ENCODE measurements at places on chromosomes 5 and 9.

GRCh38 chr5:115888027-115888426 lies 46.3 kb downstream of the AP3S1 start:
- no peak for DNase-seq

- no peak for DNase-seq
Observed at GRCh38 chr9:128056086-128056485, 11.0 kb downstream of the NAIF1 start.

GRCh38 chr5:136886608-136887007 lies 521.3 kb upstream of the TRPC7 start:
- DNase-seq: no peak

GRCh38 chr9:69657269-69657668 lies 14.9 kb downstream of the APBA1 start:
- no peak for DNase-seq

GRCh38 chr5:18329328-18329727 lies 695.1 kb downstream of the TAF11L14 start:
- DNase-seq: no peak

GRCh38 chr5:97923496-97923895 lies 740.4 kb upstream of the RIOK2 start:
- DNase-seq: no peak

GRCh38 chr9:23278561-23278960 lies 547.5 kb downstream of the ELAVL2 start:
- no peak for DNase-seq

- DNase-seq: no peak
Observed at GRCh38 chr5:171537070-171537849, 117.8 kb downstream of the FGF18 start.

- DNase-seq: no peak
Observed at GRCh38 chr9:105921057-105921726, 226.9 kb downstream of the TMEM38B start.

GRCh38 chr5:108143581-108143980 lies 238.3 kb downstream of the FBXL17 start:
- no peak for DNase-seq

DNA sequence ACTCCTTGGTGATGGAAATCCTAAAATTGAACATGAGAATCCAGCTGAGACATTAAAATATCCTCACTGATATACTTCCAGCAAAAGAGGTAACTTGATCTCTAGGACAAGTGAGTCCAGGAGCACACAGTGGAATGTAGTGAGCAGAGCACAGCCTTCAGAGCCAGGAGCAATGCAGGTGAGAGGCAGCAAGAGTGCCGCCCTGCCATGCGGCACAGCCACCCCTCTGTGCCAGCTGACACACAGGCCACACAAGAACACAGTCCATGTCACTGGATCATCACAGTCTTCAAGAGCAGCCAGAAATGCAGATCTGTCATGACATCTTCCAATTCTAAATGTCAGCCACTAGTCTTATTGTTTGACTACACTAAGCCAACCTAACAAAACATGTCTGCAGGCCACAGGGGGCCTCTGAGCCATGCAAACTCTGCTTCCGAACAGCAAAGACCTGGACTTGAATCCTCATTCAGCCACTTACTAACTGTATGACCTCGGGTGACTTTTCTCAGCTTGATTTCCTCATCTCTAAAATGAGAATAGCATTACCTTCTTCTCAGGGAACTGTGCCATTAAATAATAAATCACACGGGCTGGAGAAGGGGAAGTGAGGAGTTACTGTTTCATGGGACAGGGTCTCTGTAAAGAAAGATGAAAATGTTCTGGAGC lies 47.0 kb downstream of the CCDC125 start:
- no peak for DNase-seq

DNA sequence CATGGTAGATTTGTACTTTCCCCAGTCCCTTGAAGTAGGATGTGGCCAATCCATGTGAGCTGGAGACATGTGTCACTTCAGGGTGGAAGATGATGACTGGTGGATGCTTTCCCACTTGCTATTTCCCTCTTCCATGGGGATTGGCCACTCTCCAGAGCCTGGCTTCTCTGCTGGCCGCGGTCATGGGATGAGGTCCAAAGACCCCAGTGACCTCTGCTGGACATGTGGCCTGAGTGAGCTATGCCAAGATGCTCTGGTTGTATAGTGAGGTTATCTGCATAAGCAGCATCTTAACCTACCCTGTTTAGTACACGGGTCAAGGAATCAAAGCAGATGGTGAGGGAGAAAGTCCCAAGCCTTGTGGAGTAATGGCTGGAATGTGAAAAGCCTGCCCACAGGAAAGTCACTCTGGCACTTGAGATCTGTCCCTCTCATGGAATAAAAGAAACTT lies 47.1 kb downstream of the SH3PXD2B start:
- DNase-seq: no peak

GRCh38 chr5:112878760-112879159 lies 17.7 kb downstream of the SRP19 start:
- peak; percentile 43 for DNase-seq

DNA sequence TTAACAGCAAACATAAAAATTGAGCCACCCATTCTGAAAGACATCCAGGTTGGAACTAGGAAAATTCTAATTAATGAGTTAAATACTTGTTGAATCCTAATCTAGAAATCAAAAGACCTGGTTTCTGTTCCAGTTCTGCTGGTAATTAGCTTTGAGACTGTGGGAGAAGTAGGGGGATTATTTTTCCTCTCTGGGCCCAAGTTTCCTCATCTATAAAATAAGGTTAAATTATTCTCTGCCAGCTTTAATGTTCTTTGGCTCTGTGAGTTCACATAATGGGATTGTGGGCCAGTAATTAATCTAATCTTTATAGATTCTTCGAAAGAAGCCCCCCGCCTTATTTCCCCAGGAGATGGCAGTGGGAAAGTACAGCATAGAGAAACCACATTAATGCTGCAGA lies 104.6 kb downstream of the ENC1 start:
- DNase-seq: no peak

DNA sequence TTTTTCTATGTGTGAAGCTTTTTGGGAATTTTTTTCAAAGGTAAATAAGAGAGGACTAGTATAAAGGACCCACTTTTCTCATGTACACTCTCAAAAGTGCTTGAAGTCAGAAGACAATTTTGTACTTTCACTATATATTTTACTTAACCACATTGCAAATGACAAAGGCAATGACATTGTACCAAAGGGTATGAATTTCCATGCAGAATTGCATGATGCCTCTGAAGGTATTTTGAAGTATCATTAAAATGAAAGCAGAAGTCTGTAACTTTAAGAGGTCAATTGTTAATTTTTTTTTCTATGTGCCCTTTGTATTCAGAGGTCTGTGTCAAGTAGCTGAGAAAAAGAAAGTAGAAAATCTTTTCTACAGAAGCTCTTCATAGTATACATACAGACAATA lies 84.7 kb downstream of the ST8SIA4 start:
- DNase-seq: no peak

DNA sequence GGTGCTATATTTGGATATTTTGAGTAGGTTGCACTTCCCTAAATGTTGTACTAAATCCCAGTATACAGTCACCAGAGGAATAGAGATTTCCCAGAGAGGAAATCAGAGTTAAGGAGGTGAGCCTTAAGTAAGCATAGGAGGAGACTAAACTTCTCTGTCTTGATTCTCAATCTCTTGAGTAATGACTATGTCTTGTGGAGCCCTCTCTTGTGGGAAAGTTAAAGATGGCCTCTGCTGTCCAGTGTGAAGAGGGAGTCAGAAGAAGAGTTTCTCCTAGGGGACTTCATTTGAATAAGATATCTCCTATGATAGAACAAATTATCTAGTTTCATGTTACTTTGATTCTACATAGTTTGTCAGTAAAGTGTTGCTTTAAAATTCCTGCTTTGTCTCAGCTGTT lies 502.5 kb downstream of the PDE4D start:
- no peak for DNase-seq

DNA sequence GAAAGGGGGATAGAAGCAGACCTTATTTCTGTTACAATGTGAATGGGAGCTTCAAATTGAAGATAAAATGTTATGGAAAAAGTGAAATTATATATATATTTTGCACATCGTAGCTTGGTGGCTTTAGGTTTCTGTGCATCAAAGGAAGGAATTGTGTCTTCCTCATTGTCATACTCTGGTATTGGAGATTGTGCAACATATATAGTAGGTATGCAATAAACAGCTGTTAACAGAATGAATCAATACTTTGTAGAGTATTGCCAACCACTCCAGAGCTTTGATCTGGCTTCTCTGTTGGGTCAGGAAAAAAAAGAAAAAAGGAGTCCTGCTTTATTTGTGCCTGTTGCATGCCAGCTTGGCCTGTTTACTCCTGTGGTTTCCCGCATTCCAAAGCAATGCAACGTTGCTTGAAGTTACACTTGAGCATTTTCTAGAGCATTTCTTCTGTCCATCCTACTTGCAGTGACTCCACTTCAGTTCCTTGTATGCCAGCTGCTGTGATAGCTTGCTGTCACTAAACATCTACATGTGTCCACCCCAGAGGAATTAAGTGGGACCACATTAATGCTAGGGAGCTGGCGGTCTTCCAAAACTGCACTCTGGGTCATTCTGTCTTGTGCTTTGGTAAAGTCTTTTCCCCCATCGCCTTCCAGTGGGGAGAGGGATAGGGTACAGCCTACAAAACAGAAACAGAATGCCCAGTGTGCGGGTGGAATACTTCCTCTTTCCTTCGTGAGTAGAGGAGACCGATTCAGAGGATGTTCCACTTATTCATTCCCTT lies 62.0 kb upstream of the MEF2C start:
- no peak for DNase-seq

GRCh38 chr5:93612855-93613243 lies 29.8 kb downstream of the NR2F1 start:
- no peak for DNase-seq

- no peak for DNase-seq
Observed at GRCh38 chr5:96324708-96325107, 108.3 kb downstream of the PCSK1 start.

DNA sequence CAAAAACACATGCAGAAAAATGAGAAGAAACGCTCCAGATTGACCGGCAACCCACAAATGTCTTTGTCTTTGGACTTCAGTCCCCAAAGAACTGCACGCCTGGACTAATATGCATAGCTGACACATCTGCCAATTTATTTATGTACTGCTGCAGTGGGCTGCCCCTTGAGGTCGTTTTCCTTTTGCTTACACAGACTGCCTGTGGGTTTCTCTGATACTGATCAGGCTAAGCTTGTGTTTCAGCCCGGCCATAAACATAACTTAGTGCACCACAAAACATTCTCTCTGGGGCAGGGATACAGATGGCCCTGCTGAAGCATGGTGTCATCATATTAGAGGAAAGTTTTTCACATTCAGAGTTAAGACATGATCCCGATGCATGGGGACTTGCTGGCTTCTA lies 75.4 kb downstream of the NUDT12 start:
- no peak for DNase-seq

DNA sequence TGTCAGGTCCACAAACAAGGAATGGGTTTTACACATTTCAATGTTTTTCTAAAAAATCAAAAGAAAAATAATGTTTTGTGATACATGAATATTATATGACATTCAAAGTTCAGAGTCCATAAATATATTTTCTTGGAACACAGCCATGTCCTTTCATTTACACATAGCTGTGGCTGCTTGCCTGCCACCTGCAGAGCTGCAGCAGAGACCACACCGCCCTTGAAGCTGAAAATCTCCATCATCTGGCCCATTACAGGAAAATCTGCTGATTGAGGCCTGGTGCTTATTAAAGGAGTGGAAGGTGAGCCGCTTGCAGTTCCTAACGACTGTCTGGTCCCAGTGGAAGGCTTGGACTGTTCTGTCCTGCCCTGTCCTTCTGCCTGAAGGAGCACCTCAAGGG lies 232.6 kb upstream of the ADAMTS16 start:
- no peak for DNase-seq

DNA sequence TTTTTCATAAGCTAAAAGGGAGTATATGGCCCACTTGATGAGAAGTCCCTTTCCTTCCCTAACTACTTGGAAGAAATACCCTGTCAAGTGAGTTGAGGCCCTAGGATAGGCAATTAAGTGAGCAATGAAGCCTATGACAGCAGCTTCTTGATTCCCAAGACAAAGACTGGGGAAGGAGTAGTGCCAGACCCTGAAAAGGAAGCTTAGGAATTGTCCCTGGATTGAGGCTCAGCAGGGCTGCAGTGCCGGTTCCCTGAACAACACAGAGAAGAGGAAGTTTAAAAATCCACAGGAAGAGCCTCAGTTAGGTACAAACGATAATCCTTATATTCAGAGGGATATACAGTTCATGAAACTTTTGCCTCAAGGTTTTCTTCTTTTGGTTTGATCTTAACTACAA lies 61.8 kb upstream of the RAD23B start:
- DNase-seq: no peak

GRCh38 chr5:80975065-80975464 lies 14.9 kb downstream of the RASGRF2 start:
- DNase-seq: no peak

GRCh38 chr5:178780581-178781498 lies 50.4 kb upstream of the ZNF354A start:
- DNase-seq: no peak

- no peak for DNase-seq
Observed at GRCh38 chr9:78114581-78114980, 83.0 kb upstream of the GNAQ start.

DNA sequence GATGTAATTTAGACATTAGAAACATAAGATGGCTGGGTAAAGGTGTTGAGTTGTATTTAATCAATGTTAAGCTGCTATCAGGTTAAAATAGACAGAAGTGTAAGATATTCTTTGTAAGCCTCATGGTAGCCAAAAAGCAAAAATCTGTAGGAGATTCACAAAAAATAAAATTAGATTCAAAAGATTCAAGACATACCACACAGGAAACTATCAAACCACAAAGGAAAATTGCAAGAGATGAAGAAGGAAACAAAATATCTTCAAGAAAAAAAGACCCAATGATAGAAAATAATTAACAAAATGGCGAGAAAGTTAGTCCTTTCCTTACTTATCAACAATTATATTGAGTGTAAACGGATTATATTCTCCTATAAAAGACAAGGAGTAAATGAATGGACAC lies 15.3 kb downstream of the XRCC4 start:
- no peak for DNase-seq

DNA sequence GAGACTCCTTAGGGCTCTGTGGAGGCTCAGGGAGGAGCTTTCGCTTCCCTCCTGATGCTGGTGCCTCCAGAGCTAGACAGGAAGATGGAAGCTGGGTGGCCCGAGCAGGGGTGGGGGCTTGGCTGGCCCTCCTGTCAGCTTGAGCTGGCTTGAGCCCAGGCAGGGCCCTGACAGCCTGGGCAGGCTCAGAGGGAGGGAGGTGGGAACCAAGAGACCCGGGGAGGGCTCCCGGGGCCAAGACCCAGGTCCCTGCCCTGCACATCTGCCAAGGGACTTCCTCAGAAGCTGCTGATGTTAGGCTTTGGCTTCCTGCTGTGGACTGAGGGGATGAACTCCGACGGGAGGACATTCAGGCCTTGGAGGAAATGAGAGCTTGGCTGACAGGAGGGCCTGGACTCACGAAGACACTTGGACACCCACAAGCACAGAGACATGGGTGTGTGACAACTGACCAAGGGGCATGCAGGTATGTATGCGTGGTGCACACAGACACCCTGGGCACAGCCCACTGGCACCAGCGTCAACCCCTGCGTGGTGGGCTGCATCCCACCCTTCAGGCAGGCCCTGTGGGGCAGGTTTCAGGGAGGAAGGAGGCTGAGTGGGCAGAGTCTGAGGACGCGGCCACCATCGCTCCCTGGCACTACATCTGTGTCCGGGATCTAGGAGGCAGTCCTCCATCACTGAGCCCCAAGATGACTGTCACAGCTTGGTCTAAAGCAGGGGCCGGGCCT lies 1.7 kb upstream of the LTC4S start:
- no peak for DNase-seq

All from activated T-cell treated with anti-CD3 and anti-CD28 coated beads for 4 hours (primary cell).